ENCODE measurements at places on chromosomes 1 and 21.

GRCh38 chr1:227786673-227787512 is 28.6 kb upstream of the PRSS38 start:
- no peak for DNase-seq

DNA sequence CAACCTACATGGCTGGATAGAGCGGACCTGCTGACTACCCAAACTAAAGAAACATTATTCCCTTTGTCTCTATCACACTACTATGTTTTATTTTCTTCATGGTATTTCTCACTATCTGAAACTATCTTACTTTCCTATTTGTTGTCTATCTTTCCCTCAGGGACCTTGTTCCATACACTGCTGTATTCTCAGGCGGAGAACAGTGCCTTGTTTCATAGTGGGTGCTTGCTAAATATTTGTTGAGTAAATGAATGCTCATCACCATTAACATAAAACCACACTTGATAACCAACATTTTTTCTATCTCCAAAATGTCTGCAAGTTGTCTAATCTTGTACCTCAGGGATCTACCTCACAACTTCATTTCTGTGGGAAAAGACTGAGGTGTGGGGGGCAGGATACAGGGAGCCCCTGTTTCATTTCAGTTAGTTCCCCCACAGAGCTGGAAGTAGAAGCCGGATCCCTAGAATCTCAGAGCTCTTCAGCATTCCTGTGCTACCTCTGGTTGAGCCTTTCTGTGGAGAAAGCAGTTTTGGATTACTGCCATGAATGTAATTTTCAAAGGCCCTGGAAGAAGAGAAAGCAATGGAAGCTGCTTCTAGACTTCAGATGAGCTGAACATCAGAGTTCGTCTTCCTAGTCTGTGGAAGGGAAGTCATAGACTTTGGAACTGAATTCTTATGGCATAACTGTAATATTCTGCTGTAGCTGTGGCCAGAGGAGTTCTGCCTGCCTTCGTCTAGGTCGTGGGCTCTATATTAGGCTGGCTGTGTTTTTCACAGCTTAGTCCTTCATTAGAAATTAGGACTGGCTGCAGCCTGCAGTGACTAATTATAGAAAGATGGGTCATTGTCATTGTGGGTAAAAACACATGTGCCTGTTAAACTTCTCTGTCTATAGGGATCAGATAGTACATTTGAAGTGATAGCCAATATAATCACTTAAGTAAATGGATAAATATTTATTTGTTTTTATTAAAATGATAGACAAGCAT is 293.2 kb upstream of the SGIP1 start:
- DNase-seq, result no peak

- no peak for DNase-seq
Measured at GRCh38 chr1:223774134-223774814, 61.9 kb downstream of the CAPN2 start.

- DNase-seq, result no peak
Measured at GRCh38 chr21:46094401-46095082, 3.4 kb upstream of the COL6A2 start.

DNA sequence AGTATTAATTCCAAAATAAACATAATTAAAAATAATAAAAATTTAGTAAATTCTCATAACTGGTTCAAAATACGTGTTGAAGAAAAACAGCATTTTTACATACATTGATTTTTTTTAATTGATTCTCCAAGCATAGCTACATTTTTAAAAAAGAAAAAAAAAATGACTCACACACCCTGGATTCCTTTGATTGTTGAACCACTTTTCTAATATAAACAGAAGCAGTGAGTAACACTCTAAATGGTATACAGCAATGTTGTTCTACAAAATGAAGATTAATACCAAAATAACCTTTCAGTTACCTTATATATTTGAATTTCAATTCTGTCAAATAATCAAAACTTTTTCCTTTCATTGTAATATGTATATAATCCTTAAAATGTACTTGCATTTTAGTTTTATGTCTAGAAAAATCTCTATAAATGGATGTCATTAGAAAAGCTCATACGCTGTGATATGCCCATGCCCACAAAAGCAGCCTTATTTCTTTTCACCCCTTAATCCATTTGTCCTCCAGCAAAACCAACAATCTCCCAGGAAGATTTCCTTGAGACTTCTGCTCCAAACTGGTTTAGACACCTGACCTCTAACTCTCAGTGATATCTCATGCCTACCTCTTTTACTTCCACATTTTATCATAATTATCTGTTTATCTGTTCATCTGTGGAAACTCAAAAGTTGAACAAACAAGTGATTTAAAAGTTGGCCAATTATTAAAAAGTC is 246.4 kb upstream of the NR5A2 start:
- DNase-seq, result no peak

GRCh38 chr1:232468249-232468648 is 161.7 kb downstream of the SIPA1L2 start:
- no peak for DNase-seq

GRCh38 chr1:111110197-111110899 is 29.5 kb downstream of the DRAM2 start:
- DNase-seq, result no peak

GRCh38 chr1:111906111-111906510 is 83.4 kb downstream of the KCND3 start:
- no peak for DNase-seq

DNA sequence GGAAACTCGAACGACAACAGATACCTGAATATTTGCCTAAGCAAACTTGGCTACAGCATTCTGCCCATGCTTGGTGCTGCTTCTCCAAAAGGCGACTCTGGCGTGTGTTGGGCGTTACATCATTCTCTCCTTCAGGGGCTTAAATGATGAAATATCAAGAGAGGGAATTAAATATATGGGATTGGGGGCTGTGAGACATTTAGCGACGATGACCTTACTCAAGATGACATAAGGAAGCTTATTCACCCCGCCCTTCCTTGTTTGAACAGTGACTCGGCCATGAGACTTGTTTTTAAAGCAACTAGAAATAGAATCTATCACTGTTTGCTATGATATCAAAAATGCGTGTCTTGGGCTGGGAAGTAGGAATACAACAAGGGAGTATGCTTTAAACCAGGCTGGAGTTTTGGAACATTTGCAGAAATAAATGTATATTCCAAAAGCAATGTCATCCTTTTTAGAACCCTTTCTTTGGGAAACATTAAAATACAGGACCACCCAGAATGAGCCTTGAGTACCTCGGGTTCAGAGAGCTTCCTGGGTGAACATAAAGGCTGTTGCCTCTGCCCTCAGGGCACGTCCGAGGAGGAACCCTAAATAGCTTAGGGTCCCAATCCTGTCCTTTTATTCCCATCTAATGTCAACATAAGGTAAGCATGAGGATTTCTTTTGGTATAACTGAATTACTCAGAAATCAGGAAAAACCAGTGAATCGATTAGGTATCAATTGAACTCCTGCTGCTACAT is 123.3 kb upstream of the SLC45A1 start:
- DNase-seq, result no peak

GRCh38 chr1:181151378-181152326 is 63.2 kb downstream of the IER5 start:
- DNase-seq, result no peak

GRCh38 chr1:18069903-18070302 is 37.7 kb upstream of the IGSF21 start:
- no peak for DNase-seq

GRCh38 chr1:91736715-91737615 is 149.0 kb downstream of the TGFBR3 start:
- no peak for DNase-seq

Measured in activated T-cell treated with anti-CD3 and anti-CD28 coated beads for 1 hour (primary cell).